ENCODE measurements at places on chromosomes 16 and 17. TPM values are rescaled to one million over a fixed set of nuclear protein-coding genes. Genes with fewer than 3 reads are reported as not detected.

The PMP22 gene
- 192 TPM for total RNA-seq

The OR2C1 gene
- total RNA-seq = not detected

The SLC47A1 gene
- total RNA-seq = 4.1 TPM

The NPIPA3 gene
- total RNA-seq = 2.6 TPM

The CSF3 gene
- not detected for total RNA-seq

The GPR142 gene
- not detected for total RNA-seq

The SP6 gene
- not detected for total RNA-seq

The PRAC1 gene
- total RNA-seq = not detected

The NFAT5 gene
- 98.6 TPM for total RNA-seq

The PIK3R5 gene
- total RNA-seq = 42.9 TPM

The EFNB3 gene
- not detected for total RNA-seq

The KRT28 gene
- total RNA-seq = not detected

The ITGA2B gene
- total RNA-seq = 3.4 TPM

The TMEM106A gene
- total RNA-seq = 17.3 TPM

The CDRT15 gene
- total RNA-seq = not detected

The ARL5C gene
- not detected for total RNA-seq

The TEX19 gene
- not detected for total RNA-seq

The CCL8 gene
- 3.7 TPM for total RNA-seq

The MMP2 gene
- total RNA-seq = 249 TPM

The AIPL1 gene
- total RNA-seq = not detected

Measured in thoracic aorta (tissue), 2 donors.